ENCODE measurements at places on chromosomes 5 and 9.

GRCh38 chr5:109533751-109534272 is 124.0 kb upstream of the PJA2 start:
- no peak for DNase-seq

- no peak for DNase-seq
Observed at GRCh38 chr5:21237461-21237860, 1249.5 kb upstream of the CDH18 start.

GRCh38 chr9:24801344-24801743 is 255.6 kb upstream of the IZUMO3 start:
- no peak for DNase-seq

- DNase-seq: no peak
Observed at GRCh38 chr9:32839013-32839885, 55.9 kb downstream of the TMEM215 start.

GRCh38 chr5:180868960-180869359 is 7.9 kb upstream of the ZFP62 start:
- peak; percentile 82 for DNase-seq

DNA sequence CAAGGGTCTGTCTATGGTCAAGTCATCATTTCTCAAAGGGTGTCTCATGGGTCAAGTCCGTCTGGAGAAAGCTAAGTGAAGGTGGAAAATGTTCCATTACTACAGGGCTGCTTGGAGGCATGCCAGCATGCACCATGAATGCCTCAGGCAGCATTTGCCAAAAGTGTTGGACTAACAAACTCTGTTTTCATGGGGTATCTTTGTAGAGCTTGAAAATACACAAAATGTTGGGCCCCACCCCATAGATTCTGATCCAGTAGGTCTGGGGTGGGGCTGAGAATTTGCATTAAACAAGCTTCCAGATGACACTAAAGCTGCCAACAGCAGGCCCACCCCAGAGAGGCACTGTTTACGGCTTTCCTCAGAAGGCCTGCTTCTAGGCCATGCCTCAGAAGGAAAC is 75.0 kb upstream of the FRRS1L start:
- DNase-seq: no peak

GRCh38 chr5:84239494-84239893 is 145.2 kb downstream of the EDIL3 start:
- DNase-seq: no peak

GRCh38 chr5:114418176-114419066 is 56.6 kb downstream of the KCNN2 start:
- DNase-seq: no peak

- no peak for DNase-seq
Observed at GRCh38 chr9:76608575-76609273, 149.7 kb downstream of the GCNT1 start.

GRCh38 chr5:106174903-106175302 is 1495.8 kb downstream of the EFNA5 start:
- no peak for DNase-seq

DNA sequence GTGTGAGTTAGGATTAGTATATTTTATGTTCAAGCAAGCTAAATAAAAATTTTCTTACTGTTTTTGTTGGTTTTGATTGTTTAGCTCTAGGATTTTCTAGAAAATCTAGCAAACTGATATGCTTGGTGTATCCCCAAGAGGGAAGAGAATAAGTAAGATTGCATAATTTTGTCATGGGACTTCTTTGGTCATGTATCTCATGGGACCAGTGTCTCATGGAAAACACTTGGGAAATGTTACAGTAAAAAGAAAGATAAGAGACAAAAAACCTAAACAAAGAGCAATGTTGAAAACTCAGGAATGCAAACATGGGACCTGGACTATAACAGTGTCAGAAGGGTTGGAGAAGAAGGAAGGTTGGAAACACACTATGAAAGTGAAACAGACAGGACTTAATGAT is 119.4 kb downstream of the TLR4 start:
- no peak for DNase-seq

- no peak for DNase-seq
Observed at GRCh38 chr5:78779262-78779661, 130.7 kb upstream of the LHFPL2 start.

DNA sequence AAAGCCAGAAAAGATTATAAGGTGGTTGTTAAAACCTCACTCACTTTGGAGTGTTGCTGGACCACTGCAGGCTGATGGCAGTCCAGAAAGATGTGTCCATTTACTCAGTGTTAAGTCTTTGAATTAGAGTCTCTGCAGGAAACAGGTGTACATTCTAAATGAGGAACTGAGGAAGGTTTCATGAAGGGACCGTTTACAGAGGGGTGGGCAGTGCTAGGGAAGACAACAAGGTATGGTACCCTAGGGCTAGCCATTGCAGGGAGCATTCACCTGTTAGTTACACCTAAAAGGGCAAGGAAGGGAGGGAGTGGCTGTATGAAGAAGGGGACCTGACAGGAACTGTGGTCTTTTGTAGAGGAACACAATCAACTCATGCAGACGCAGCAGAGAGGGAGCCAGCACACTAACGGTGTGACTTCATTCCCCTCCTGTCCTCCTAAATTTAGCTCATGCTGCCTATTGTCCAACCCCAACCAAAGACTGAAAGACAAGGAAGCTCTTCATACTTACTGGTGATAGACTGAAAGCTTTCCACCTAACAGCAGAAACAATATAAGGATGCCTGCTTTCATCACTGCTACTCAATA is 32.2 kb upstream of the PAX5 start:
- DNase-seq: no peak

GRCh38 chr5:172413601-172414171 is 40.6 kb downstream of the SH3PXD2B start:
- no peak for DNase-seq

DNA sequence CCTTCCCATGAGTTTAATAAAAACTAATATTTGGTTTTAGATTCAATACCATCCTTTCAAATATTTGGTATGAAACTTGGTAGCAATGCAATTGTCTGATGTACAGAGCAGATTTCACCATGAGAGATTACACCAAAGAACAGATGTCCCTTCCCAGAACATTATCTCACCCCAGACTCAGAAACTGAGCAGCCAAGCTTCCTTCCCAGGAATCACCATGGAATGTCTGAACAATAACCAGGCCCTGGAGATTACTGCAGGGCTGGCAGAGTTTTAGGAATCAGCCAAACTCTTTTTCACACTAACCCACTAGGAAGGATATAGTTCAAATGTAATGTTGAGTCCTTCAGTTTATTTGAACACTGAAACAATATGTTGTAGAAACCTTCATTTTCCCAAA is 23.9 kb downstream of the CLTA start:
- no peak for DNase-seq

- DNase-seq: no peak
Observed at GRCh38 chr5:171593976-171594375, 174.5 kb downstream of the FGF18 start.

- DNase-seq: no peak
Observed at GRCh38 chr9:137037483-137037882, 5.6 kb upstream of the FUT7 start.

DNA sequence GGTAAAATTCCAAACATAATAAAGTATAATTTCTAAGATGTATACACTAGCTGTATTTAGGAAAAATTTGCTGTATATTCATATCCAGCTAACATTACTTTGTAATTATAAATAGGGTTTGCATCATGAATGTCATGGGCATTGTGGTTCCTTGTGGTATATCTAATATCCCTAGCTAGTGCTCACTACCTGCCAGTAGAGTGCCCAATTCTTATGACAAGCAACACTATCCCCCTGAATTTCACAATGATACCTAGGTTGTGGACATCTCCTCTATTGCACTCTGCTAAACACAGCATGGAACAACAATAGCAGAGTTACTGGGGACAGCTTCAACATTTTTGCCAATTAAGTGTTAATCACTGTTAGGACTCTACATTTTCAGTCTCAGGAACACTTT is 1656.5 kb downstream of the EFNA5 start:
- no peak for DNase-seq

DNA sequence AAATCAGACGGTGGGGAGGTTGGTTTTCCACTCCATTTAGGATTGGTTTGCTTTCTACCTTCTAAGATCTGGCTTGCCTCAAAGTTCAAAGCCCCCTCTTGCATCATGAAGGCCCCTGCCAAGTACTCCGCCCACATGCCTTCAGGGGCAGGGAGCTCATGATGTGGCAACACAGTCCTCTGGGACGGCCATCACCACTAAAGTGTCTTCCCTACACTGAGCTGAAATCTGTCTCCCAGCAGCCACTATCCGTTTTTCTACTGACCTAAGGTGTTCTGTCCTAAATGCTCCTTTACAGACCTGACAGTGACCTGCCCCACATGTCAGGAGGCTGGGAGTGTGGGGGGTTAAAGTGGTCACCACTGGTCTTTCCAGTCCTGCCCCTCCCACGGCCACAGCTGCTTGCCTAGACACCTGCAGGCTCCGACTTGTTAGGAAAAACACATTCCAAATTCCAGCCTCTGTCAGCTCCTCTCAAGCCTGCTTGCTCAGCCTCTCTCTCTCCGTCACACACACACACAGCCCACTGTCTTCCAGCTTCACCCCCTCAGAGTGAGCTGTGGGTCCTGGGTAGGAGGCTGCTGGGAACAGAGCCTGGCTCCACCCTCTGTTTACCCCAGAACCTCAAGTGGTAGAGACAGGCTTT is 44.9 kb downstream of the SHB start:
- DNase-seq: no peak

GRCh38 chr9:88476491-88477271 is 58.3 kb upstream of the NXNL2 start:
- peak; percentile 6 for DNase-seq

- no peak for DNase-seq
Observed at GRCh38 chr5:30937070-30937469, 256.4 kb upstream of the CDH6 start.

GRCh38 chr5:140042643-140043507 is at the start of gene NRG2:
Gene NRG2 (minus strand): TSS chr5:140043299.
- peak; percentile 36 for DNase-seq

- DNase-seq: no peak
Observed at GRCh38 chr5:6674421-6674820, 38.8 kb upstream of the TENT4A start.

GRCh38 chr5:97078958-97079743 is 63.3 kb downstream of the LIX1 start:
- no peak for DNase-seq

- DNase-seq: no peak
Observed at GRCh38 chr9:97873882-97874281, 20.9 kb downstream of the FOXE1 start.

DNA sequence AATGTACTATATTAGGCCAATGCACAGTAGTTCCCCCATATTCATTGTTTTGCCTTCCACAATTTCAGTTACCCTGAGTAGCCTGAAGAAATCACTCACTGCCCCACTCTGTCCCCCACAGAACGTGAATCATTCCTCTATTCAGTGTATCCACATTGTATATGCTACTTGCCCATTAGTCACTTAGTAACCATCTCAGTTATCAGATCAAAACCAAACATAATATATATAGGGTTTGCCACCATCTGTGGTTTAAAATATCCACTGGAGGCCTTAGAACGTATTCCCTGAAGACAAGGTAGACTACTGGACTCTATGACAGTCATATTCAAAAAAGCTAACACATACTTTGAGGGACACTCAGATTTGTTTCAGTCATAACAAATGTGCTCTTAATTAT is 465.7 kb upstream of the RGMB start:
- no peak for DNase-seq

DNA sequence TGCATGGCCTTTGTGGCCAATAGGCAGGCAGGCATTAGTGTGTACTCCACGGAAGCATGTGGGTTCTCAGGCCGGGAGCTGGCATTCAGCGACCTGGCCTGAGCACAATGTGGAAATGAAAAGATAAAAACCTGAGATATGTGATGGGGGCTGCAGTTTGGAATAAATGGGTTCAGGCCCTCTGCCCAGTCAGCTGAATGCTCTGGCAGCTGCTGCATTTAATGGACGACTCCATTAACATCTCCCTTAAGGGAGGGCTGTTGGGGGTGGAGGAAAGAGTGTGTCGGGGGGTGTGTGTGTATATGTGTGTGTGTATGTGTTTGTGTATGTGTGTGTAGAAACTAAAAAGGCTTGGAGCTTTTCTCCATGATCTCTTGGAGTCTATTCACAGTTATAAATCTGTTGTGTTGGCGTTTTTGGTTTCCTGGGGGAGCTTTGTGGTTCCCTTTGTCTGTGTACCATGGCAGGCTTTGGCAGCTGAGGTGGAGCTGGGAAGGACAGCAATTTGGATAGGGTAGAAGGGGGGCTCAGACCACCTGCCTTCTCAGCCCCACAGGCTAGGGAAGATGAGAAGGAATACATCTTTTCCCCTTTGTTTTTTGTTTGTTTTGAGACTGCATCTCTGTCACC is 27.3 kb upstream of the HSPA9 start:
- no peak for DNase-seq

- no peak for DNase-seq
Observed at GRCh38 chr5:42677156-42677842, 79.3 kb upstream of the CCDC152 start.

Data from stimulated activated CD4-positive, alpha-beta T cell treated with anti-CD3 and anti-CD28 coated beads, Interleukin-2, amount 100 ng/mL, for 24 hours (primary cell).